Activated CD8-positive, alpha-beta memory T cell treated with anti-CD3 and anti-CD28 coated beads, Interleukin-2, amount 50 U/mL, for 4 hours (primary cell): ENCODE measurements at places on chromosomes 7 and 10.

- no peak for DNase-seq
Observed at GRCh38 chr7:83807774-83808173, 158.8 kb upstream of the SEMA3E start.

DNA sequence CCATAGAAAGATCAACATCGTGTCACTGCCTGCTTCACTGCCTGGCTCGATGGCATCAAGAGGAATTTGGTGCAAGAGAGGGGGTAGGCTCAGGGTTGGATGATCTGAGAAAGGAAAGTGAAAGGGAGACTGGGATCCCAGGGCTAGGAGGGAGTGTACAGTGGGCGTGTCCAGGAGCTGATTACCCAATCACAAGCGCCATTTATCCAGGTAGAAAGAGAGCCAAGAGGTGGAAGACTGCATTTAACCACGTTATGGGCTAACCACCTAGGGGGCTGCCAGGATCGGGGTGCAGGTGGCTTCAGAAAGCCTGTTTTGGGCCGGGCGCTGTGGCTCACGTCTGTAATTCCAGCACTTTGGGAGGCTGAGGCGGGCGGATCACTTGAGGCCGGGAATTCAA is 10.3 kb downstream of the PODXL start:
- DNase-seq = no peak

DNA sequence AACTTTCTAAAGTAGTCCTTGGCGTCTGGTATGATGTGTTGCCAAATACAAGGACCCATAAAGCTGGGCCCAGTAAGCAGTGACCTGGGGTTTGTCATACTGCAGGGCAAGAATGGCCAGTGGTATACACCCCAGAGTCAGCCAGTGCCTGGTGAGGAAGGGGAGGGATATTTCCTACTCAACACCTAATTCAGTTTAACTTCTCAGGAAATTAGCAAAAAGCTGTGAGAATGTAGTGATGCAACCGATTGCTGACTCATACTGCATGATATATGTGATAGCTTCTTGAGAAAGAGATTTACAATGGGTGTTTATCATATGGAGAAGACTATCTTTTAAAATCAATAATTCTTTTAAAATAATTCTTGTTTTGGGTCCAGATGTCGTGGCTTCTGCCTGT is 889.3 kb upstream of the CELF2 start:
- DNase-seq = no peak

DNA sequence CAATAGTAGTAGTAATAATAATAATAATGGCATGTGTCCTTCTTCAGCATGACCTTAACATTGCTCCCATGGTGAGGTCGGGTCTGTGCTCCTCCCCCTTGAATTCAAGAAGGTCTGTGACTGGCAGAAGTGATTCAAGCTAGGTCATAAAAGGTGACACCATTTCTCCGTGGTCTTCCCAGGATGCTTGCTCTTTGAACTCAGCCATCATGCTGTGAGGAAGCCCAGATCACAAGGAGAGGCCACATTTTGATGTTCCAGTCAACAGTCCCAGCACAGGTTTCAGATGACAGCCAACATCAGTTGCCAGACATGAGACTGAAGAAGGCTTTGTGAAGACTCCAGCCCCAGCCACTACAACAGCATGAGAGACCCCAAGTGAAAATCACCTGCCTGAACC is 83.9 kb downstream of the SEPTIN14 start:
- no peak for DNase-seq

DNA sequence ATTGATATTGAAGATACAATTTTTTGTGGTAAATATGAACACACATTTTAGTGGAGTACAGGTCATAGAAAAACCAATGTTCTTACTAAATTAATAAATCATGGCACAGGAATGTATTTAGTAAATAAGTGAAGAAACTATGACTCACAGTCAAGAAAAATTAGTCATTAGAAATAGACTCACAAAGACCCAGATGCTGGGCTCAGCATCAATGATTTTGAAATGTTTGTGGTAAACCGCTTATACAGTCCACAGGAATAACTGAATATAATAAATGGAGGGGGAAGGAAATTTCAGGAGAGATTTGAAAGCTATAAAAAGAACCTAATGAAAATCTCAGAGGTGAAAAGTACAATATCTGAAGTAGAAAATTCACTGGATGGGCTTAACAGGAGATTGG is 138.3 kb upstream of the ADCY1 start:
- no peak for DNase-seq

DNA sequence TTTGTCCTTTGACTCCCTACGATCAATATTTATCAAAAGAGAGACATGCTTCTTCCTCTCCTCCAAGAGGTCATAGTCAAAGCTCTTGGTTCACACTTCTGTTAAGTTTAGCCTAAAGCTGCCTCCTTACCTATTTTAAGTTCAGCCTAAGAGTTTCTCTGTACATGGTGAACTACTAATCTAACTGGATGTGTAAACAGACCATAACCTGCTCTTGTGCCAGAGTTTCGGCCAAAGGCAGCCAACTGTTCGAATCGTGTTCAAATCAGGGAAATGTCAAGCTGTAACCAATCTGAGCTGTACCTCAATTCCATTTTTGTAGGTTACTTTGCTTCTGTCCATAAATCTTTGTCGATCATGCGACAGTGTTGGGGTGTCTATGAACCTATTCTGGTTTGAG is 414.8 kb downstream of the PHTF2 start:
- no peak for DNase-seq

GRCh38 chr7:18459484-18460245 is 35.9 kb upstream of the HDAC9 start:
- DNase-seq = no peak

GRCh38 chr10:71038091-71038633 is 149.8 kb upstream of the PCBD1 start:
- no peak for DNase-seq

DNA sequence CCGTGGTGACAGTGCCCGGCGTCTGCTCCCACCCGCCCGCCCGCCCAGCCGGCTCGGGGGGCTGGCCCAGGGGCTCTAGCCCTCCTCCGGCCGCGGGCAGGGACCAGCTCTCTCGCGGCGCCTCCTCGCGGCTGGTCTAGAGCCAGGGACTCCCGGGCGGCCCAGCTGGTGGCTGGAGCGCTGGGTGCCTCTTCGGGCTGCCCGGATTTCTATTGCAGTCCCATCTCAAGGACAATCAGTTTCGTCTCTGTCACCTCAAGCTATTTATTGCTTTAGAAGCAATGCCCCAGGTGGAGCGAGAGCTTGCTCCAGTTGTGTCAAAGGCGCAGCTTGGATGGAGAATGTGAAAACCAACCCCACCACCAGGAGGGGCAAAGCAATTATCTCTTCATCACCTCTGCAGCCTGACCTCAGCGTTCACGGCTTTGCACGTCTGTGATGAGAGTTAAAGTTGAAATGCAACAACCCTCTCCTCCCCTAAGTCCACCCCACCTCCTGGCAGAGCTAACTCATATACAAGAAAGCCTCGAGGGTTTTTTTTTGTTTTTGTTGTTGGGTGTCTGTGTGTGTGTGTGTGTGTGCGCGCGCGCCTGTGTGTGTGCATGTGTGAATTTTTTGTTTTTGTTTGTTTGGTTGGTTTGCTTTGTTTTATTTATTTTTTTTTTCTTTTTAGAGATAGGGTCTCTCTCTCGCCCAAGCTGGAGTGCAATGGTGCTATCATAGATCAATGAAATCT is at the start of gene ITGA8:
ITGA8 (minus strand) TSS at position 24 of the 736 bp plus-strand sequence. CDS start 151 bp downstream, outside the sequence.
- DNase-seq = no peak

DNA sequence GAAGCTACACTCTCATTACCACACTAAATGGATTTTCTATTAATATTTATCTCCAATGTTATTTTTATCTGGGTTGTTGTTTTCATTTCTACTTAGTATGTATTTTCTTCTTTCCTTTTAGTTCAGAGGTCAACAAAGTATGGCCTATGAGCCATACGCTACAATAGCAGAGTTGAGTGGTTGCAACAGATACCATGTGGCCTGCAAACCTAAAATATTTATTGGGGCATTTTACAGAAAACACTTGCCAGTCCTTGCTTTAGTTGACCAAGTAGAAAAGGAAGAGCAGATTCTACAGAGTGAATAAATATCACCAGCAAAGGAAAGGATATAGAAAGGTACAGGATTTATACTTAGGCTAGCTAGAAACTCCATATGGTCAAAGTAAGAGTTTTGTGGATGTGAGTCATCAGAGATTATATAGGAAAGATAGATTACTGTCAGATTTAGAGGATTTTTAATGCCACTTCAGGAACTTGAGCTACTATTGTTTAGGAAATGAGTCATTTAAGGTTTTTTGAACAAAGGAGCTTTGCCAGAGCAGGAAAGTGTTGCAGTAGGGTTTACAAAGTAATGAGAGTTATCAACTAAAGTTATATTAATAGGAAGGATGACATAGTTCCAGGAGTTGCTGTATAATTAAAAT is 323.3 kb upstream of the KAT6B start:
- no peak for DNase-seq

DNA sequence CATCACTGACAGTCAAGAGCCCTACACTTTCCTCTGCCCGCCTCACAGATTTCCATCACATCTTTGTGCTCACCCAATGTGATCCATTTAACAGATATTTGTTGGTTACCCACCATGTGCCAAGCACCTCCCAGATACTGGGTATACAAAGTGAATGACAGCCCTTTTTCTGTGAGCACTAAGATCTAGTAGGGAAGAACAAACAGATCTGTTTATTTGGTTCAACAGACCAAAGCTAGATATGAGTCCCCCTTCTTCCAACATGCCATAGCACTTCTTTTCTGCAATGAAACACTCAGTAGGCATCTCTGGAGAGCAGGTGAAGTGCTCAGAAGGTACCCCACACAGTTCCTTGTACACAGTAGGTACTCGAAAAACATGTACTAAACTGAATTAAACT is 101.4 kb downstream of the HIPK2 start:
- no peak for DNase-seq

- DNase-seq = no peak
Observed at GRCh38 chr7:90833443-90833842, 237.3 kb downstream of the CDK14 start.

- DNase-seq = no peak
Observed at GRCh38 chr10:78568620-78569019, 500.1 kb upstream of the ZMIZ1 start.

DNA sequence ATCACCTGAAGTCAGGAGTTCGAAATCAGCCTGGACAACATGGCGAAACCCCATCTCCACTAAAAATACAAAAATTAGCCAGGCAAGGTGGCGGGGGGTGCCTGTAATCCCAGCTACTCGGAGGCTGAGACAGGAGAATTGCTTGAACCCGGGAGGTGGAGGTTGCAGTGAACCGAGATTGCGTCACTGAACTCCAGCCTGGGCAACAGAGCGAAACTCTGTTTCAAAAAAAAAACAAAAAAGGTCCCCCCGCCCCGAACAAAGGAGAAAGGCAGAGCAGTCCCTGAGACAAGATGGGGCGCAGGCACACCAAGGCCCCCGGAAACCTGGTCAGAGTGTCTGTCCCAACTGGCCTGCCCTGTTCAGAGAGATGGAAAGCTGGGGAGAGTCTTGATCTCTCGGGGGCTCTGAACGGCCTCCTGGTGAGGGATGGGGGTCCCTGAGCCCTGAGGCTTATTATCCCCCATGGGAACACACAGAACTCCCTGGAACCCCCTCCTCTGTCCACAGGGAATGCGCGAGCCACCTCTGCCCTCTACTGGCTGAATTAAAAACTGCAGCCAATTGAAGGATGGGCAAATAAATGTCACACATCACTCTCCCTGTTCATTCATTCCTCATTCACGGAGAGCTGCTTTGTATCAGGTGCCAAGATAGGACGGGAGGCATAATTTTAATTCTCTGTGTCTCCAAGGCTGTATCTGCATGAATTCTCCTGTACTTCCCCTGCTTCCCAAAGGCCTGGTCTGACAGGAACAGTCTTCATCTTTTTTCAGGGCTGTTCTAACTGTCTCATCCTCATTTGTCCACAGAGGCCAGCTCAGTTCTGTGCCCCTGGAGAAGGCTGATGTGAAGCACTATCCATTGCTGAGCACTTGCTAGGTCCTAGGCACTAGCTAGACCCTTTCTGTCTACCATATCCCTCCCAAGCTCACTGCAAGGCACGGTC is 28.9 kb downstream of the MAT1A start:
- no peak for DNase-seq

DNA sequence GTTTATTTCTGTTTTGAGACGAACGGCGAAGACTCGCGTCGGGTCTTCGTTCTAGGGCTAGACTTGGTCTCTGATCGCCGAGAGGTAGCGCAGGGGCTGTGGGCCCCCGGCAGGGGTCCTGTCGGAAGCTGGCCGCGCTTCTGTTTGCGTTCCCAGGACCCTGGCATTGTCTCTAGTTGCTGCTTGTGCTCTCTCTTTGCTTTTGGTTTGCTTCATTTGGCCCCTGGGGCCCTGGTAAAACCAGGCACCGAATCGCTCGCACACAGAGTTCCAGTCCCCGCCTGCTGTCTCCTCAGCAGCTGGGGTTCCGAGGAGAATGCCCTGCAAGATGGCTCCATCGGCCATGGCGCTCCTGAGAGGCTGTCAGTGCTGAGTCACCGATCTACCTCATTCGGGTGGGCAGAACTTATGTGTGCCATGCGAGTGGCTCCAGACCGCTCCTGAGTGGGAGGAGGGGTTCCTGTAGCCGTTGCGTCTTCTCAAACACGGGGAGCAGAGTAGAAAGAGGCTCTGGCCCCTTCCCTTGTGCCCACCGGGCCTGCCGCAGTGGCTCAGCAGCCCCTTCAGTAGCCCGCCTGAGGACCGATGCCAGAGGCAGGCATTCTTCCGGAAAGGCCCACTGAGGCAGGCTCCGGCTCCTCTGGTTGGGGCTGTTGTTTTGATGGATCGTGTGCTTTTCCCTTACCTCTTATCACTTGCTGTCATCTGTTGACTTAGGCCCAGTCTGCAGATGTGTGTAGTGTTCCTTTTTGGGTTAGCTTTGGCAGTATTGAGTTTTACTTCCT is 826 bp downstream of the CHPF2 start:
- peak; percentile 76 for DNase-seq

DNA sequence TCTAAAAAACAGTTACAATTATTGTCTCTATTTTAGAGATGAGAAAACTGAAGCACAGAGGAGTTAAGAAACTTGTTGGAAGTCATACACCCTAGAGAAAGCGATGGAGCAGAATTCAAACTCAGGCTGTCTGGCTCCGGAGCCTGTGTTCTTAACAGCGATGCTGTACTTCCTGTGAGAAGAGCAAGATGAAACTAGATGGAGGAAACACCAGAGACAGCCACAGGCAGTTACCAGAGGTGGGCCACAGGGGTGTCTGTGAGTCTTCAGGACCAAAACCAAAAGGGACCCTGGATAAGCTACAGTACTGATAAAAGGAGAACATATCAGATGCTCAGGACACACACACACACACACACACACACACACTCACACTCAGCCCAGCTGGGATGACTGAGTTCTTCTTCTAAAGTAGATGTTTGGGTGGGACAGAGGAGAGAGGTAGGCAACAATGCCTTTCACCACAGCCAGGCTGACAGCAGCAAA is 289.2 kb downstream of the FZD1 start:
- no peak for DNase-seq

- no peak for DNase-seq
Observed at GRCh38 chr10:598415-599170, 90.9 kb downstream of the DIP2C start.

- DNase-seq = no peak
Observed at GRCh38 chr10:3270577-3271316, 98.2 kb upstream of the PITRM1 start.

- DNase-seq = no peak
Observed at GRCh38 chr7:88455696-88456095, 149.0 kb upstream of the STEAP4 start.
